NCI-H2081 (cell line): ENCODE measurements at places on chromosomes 3 and 15.
A peak's percentile ranks its signal among the peaks of the same experiment; 100 is the strongest.

DNA sequence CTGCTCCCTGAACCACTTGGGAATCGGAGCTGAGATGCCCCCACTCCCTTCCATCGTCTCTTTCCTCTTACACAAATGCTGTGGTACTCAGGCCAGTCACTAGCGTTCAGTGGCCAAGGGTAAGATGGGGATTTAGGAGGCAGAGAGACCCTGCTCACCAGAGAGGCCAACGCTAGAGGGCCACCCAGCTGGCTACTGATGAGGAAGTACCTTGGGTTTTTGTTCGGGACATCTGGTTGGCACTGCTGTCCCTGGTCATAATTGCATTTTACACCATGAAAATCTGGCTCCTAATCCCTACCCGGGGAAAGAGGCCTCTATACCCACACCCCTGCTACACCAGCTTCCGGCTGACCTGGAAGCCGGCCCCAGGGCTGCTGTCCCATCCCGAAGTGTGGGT is 7.7 kb downstream of the MAP6D1 start:
- DNase-seq, result no peak

GRCh38 chr3:197298945-197299854 is 788 bp upstream of the DLG1 start:
- peak; percentile 51 for DNase-seq

DNA sequence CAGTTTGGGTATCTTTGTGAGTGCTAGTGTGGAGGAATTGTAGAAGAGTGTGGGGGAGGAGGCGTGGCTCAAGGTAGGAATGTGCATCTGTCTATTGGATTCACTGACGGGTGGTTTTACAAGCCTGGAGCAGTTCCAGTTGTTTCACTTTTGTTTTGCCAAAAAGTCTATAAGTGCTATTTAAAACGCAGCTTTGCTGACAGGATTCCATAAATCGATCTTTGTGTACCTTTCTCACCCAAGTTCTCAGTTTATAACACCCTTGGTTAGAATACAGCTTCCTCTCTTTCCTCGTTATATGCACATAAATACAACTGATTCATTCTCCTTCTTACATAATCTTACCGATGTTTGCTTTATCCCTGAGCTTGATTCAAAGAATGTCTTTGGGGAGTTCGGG is 123.2 kb upstream of the UBE2E2 start:
- no peak for DNase-seq

GRCh38 chr15:35602836-35603235 is 56.9 kb upstream of the DPH6 start:
- no peak for DNase-seq

DNA sequence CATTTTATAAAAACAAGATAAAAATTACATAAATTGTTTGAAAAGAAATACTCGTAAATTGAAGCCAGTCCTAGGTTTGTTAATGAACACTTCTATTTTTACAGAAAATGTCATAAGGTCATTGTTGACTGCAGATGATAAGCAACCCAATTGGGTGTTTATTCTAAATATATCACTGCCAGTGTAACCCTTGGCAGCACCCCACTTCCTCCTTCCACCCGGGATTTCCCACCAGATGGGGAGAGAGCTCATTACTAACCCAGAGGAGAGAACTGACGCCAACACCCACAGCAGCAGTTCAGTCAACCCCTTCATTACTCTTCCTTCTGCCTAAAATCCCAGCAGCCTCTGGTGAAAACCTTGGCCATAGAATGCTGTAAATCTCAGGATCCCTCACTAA is 307.6 kb downstream of the GAP43 start:
- DNase-seq, result no peak

DNA sequence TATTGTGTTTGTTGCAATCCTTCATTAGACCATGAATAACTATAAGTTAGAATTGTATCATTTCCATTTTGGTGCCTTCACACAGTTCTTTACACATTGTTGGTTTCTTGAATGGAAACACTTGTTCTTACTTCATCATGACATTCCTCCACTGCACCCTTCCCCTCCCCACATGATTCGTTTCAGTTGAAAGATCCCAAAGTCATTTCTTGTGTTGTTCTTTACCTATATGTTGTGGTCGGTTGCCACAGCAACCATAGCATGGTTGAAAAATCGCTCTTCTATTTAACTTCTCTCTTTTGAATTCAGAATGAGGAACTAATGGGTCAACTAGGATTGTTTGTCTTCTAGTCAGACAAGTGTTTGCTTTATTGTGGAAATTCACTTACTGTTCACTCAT is 103.3 kb downstream of the IL1RAP start:
- DNase-seq, result no peak

GRCh38 chr3:172647823-172648222 is 63.0 kb downstream of the NCEH1 start:
- DNase-seq, result peak; percentile 90

- DNase-seq, result no peak
Observed at GRCh38 chr15:45810201-45810600, 175.4 kb downstream of the SQOR start.

GRCh38 chr3:47433796-47434195 is 41.9 kb downstream of the SCAP start:
- DNase-seq, result no peak

- no peak for DNase-seq
Observed at GRCh38 chr15:57780471-57780870, 74.0 kb downstream of the POLR2M start.

GRCh38 chr15:78364233-78364632 is 24.1 kb downstream of the CRABP1 start:
- no peak for DNase-seq

GRCh38 chr15:50740955-50741354 is 24.6 kb downstream of the SPPL2A start:
- no peak for DNase-seq

DNA sequence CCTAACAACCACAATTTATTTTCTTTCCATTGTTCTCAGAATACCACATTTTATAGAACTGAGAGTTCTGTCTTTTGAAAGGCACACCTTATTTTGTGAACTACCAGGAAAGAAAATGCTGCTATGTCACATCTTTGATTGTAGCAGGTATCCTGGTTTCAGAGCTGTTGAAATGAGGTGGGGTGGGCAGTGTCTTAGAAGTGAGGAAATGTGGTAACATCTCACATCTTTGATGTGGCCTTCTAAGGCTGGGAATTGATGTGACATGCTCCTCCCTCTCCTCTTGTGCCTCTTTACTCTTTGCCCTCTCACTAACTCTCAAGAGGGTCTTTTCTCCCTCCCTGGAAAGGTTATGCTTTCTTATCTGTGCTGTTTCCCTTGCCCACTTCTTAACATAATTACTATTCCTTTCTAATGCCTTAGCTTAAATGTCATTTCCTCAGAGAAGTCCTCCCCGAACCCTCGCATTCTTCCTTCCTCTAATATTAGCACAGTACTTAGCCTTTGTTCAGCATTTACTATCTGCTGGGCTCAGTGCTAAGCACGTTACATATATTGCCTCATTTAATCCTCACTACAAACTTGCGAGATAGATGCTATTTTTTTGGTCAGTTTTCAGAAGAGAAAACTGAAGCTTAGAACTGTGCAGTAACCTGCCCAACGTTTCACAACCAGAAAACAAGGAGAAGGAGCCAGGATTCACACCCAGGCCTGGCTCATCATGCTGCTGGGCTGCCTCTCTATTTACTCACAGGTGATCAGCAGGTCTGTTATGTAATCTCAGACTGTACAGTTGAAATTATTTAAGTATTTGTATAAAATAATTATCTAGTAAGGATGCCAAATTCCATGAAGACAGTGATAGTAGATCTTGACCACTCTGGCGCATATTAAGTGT is 24.0 kb upstream of the SPTSSB start:
- DNase-seq, result no peak

DNA sequence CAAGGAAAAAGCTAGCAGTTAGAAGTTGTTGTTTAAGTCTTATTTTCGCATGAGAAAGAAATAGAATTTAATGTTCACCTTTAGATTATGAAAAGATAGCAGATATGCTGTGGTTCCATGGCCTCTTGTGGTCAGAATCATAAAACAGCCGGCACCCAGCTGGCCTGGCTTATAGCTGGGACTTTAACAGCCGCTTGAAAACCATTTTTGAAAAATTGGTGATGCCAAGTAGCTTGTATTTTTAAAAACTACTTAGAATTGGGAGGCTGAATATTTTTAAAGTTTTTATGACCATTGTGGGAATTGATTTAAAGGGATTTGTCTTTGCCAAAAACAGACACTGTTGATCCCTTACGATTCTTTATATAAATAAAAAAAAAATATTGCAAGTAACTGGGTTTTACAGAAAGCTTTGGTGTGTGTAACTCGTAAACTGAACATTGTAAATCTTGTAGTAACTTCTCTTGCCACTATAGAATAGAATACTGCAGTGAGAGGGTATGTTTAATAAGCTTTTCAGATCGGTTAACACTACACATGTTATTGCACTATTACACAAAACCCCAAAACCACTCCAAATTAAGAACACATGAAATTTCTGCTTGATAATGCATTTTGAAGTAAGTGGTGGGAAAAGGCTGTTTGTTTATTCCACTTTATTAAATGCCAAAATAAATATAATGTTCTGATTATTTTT is 6.6 kb downstream of the ARRDC4 start:
- no peak for DNase-seq

- no peak for DNase-seq
Observed at GRCh38 chr3:128392021-128392420, 74.7 kb downstream of the DNAJB8 start.

DNA sequence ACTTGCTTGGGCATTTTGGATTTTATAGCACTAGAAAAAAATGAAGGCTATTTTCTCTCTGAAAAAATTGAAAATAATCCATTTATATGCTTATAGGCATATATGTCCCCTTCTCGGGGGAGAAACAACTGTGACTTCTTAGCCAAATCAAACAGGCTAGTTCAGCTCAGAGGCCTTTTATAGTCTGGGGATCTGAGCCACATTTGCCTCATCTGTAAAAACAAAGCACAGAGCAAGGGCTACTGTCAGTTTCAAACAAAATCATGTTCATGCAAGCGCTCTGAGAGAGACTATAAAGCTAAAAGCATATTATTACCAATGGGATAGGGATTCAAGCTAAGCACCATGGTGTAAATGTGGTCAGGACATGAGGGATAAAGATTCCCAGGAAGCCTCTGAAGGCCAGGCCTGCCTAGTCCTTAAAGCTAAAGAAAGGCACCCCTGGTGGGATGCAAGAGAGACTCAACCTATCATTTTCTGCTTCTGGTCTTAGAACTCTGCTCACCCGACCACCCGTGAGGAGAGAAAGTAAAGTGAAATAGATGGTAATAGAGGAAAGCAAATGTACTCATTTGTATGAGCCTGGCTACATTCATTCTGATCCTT is 51.0 kb upstream of the IL12A start:
- no peak for DNase-seq
